ENCODE measurements at places on chromosomes 7 and 10. TPM values are rescaled to one million over a fixed set of nuclear protein-coding genes. Genes with fewer than 3 reads are reported as not detected.

GRCh38 chr7:109694149-109695071, 1124.7 kb downstream of the DNAJB9 start:
- H3K4me3 ChIP-seq, result no peak overlapping the region
- H3K36me3 ChIP-seq, result peaks cover 9% of the 10 kb centered on the region
- no peak overlapping the region for H3K27ac ChIP-seq
- no peaks in the 10 kb centered on the region for H3K27me3 ChIP-seq
- no peaks in the 10 kb centered on the region for H3K4me1 ChIP-seq

- no peak overlapping the region for H3K27ac ChIP-seq
- H3K27me3 ChIP-seq, result peaks cover 3% of the 10 kb centered on the region
Observed at GRCh38 chr10:43843321-43844101, 194.8 kb upstream of the ZNF32 start.

GRCh38 chr7:885261-885892, 9.0 kb downstream of the GET4 start:
- H3K4me3 ChIP-seq, result no peak overlapping the region
- no peak for DNase-seq
- H3K4me1 ChIP-seq, result peaks cover 11% of the 10 kb centered on the region

DNA sequence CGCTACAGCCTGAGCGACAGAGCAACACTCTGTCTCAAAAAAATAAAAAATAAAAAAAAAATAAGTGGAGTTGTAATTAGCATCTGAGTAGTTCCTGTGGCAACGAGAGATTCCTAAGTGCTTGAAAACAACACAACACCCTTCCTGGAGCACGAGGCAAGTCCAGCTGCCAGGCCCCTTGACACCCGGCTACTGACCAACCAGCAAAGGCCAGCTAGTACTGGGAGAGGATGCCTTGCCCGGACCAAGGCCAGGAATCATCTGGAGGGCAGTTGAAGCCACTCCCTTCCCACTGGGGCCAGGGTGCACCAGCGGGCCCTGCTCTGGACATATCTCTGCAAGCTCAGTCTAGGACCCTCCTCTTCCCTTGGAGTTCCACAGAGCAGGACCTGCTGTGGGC, 536 bp downstream of the C10orf105 start:
- peaks cover 4% of the 10 kb centered on the region for H3K27me3 ChIP-seq
- no peaks in the 10 kb centered on the region for H3K36me3 ChIP-seq

- H3K4me1 ChIP-seq, result peaks cover 8% of the 10 kb centered on the region
Observed at GRCh38 chr7:100607111-100607510, 4.9 kb downstream of the PCOLCE start.

DNA sequence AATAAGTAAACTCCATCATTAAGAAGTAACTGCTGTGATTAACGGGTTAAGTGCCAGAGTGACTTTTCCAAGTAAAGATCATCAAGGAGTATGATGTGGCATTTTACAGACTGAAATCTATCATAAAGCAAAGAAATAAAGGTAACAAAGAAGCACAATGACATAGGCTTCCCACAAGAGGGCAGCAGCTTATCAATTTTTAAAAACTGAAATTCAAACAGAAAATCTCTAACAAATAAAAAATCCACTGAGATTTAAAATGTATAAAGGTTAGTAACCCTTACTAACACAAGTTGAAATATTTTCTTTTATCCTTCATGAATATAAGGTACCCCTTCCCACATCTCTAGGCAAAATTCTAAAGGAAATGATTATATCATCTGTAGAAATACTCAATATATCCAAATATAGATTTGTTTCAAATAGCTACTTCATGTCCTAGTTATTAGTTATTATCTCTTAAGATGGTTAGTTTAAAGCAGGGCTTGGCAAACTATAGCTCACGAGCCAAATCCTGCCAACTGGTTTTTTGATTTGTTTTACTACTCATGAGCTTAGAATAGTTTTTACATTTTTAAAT, 29.2 kb downstream of the FAM3C start:
- H3K27ac ChIP-seq, result peak overlapping the region; percentile 14
- no peak for DNase-seq
- peaks cover 17% of the 10 kb centered on the region for H3K4me1 ChIP-seq
- H3K4me3 ChIP-seq, result no peak overlapping the region
- no peaks in the 10 kb centered on the region for H3K27me3 ChIP-seq

- H3K4me1 ChIP-seq, result no peaks in the 10 kb centered on the region
- H3K36me3 ChIP-seq, result no peaks in the 10 kb centered on the region
- H3K27me3 ChIP-seq, result no peaks in the 10 kb centered on the region
- H3K27ac ChIP-seq, result no peak overlapping the region
- no peak for DNase-seq
Observed at GRCh38 chr10:36759141-36759805, 366.1 kb upstream of the ANKRD30A start.

GRCh38 chr10:124325998-124326636, 92.6 kb downstream of the OAT start:
- no peak for DNase-seq
- H3K4me1 ChIP-seq, result peaks cover 7% of the 10 kb centered on the region
- H3K27ac ChIP-seq, result no peak overlapping the region

GRCh38 chr10:100970914-100971811, 1.9 kb downstream of the SEMA4G start:
- peaks cover 3% of the 10 kb centered on the region for H3K36me3 ChIP-seq
- peak overlapping the region; percentile 77 for H3K27ac ChIP-seq

Gene MBLAC1
- 2.7 TPM for total RNA-seq
